ENCODE measurements at places on chromosomes 2 and 18.

- no peak for DNase-seq
Measured at GRCh38 chr2:182088681-182089320, 103.1 kb downstream of the PPP1R1C start.

DNA sequence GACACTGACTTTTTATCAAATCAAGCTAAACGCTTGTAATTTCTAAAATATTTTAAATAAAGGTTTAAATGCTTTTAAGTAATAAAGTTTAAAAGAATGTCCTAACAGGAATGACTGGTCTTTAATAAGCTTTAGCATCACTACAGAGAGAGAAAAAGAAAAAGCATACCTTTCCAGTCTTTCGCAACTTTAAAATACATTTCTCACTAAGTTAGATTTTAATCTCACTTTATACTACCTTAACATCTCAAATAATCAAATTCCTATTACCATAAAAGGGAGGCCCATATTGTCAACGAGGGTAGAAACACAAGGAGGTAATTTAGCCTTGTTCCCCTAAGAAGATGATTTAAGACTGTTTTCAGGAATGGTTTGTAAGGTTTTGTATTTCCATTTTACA, 80.7 kb downstream of the STRN start:
- DNase-seq, result no peak

GRCh38 chr2:238831177-238831576, 16.7 kb upstream of the TWIST2 start:
- no peak for DNase-seq

DNA sequence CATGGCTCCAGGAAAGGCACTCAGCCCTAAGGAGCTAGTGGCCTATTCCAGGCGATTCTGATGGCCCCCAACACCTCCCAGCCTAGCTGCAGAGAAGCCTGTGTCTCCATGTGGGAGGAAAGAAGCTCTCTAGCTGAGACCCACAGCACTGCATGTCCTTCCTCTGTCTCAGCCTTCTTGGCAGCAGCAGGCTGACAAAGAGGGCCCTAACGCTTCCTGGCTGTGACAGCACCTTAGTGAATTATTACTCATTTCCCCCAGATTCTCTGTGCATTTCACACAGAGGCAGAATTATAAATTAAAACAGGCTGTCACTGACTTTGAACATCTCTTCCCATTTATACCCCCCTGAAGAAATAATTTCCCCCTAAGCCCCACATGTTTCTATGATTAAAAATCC, 206.8 kb downstream of the CLIP4 start:
- no peak for DNase-seq

DNA sequence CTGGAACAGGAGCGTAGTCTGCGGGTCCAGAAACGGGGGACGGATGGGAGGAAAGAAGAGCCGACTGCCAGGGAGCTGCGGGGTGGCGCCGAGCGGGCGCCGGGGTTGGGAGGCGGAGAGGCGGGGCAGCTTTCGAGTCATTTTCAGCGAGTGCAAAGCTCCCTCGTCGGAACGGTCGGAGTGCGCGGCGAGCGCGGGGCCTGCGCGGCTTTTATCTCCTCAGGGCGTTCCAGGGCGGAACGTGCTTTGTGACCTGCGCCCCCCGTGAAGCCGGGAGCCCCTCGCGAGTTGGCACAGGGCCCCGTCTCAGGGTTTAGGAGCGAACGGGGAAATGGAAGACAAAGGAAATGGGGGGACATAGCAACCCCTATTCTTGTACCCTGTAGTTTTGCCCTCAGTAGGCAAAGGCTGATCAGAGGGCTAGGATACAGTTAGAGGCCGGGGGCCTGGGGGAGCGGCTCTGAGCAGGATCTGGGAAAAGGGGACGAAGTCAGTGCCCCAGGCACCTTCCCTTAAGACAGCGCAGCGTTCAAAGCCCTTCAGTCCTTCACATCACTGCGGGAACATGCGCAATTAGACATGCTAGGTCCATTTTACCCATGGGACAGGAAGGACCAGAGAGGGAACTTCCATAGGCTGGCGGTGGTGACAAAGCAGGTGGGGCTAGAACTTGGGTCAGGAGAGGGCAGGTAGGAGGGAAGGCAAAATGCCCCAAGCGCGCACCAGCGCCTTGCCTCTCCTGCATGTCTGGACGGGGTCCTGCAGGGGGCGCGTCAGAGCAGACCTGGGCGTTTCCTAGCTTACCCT, 60.1 kb upstream of the IL1RL1 start:
- DNase-seq, result no peak

DNA sequence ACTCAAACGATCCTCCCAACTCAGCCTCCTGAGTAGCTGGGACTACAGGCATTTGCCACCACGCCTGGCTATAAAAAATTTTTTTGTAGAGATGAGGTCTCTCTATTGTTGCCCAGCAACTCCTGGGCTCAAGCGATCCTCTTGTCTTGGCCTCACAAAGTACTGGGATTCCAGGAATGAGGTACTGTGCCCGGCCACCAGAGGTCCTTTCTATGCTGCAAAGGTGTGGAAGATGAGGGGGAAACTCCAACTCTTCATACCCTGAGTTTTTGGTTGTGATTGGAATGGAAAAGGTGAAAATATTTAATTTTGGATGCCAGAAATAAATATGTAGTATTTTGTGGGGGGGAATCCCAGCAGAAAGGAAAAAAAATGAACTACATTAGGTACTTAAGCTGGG, 36.0 kb downstream of the MRPL33 start:
- DNase-seq, result no peak

DNA sequence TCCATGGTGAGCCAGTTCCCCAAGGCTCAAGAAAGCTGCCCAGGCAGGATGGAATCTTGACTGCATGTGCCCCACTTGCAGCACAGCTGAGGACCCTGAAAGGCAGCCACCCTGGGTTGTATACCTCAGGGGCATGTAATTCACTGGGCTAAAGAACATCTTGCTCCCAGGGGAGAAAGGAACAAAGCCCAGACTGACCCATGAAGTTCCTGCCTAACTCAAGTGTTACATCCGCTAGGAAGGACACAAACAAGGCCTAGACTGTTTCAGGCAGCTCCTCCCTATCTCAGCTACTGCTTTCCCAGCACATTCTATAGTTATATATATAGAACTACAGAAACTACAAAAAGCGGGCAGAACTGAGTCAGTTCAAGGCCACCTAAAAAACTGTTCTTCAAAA, 69.0 kb downstream of the RBM43 start:
- no peak for DNase-seq

DNA sequence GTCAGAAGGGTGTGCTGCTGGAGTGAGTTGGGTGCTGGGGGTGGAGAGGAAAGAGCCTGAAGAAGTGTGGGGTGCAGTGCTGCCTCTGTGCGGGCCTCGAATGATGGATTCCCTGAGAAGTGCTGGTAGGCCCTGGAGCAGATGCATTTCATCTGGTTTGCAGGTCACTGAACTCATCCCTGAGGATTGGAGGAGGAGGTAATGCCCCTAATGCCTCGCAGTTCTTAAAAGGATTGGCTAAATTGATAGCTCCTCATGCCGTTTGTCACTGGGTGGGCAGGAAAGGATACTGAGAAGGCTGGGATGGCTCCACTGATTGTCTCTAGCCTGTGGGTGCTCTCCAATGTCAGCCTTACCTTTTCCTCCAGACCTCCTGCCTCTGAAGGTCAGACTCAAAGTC, 74.1 kb downstream of the CTIF start:
- DNase-seq, result no peak

DNA sequence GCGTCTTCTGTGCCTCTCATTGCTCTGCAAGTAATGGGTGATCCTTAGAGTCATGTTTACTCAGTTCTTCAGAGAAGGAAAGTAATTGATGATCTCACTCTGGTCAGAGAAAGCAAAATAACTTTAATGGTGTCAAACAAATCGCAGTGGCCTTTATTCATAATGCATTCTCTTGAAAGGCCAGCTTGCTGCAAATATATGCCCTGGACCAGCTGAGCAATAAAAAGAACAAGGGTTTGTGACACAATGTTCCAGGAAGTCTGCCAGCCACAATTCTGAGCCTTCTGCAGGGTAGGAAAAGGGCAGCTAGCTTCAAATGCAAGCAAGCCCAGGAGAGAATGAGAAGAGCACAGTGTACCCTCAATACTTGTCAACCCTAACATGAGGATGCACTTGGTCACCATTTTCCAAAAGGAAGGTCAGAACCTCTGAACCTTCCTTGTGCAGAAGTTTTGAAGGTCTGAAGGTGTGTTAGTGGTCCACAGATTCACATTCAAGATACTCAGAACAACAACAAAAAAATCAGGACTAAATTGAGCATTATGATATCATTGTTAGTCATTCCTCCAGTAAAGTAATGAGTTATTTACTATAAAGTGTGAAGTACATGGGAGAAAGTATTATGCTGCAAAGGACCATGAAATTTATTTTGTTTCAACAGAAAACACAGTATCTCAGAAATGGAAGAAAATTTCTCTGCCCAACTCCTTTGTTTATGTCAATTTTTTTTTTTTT, 355.6 kb downstream of the PAX3 start:
- no peak for DNase-seq

DNA sequence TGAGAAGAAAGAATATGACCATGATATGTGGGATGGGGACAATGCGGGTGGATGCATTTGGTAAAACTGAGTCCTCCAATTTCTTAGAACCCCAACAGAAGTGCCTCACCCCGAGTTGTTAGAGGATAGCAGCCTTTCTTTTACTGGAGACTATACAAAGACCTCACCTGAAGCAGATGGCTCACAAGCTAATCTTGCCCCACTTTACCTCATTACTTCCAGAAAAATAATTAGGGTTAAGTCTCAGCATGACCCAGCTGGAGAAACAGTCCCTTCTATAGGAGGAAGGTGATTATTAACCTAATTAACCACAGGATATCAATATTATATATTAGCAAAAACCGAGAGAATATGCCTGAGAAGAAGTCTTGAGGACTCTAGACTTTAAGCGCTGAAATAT, 128.4 kb downstream of the PDE1A start:
- DNase-seq, result no peak

- no peak for DNase-seq
Measured at GRCh38 chr2:54783349-54783748, 59.9 kb downstream of the EML6 start.

Measured in nucleus accumbens (tissue), 56 donors.